ENCODE measurements at places on chromosomes 1 and 21.

GRCh38 chr1:84254703-84255238 is 46.7 kb upstream of the SAMD13 start:
- no peak for DNase-seq

DNA sequence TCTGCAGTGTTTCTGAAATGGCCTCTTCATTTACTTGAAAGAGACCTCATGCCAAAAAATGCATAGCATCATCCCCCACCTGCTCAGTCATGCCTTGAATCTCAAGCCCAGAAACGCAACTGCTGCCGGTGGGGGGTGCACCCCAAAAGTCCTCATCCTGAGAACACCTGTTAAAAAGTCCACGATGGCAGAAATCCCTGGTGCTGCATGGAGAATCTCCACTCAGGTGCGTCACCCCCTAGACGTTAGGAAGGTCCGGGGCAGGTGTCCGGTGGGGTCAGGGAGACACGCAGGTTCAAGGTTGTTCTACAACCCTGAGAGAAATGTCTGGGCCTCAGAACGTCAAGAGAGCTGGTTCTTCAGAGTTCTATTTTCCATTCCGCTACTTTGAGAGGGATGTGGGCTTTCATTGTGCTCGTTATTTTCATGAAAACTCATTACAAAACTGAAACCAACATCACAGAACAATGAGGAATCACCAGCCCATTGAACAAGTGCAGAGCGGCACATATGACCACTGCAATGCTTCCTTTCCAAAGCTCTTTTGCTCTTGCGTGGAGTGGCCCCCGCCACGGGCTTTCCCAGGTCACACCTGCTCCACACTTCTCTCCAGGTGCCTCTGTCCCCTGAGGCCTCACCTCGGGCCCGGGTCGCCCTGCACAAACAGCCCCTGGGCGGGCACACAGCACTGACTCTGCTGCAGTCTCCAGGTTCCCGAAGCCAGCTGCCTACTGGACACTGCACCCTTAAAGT is 201.9 kb downstream of the TOMM20 start:
- DNase-seq = no peak

GRCh38 chr1:115671176-115671934 is 29.6 kb downstream of the VANGL1 start:
- no peak for DNase-seq

- no peak for DNase-seq
Observed at GRCh38 chr1:246632281-246633168, 66.3 kb downstream of the CNST start.

DNA sequence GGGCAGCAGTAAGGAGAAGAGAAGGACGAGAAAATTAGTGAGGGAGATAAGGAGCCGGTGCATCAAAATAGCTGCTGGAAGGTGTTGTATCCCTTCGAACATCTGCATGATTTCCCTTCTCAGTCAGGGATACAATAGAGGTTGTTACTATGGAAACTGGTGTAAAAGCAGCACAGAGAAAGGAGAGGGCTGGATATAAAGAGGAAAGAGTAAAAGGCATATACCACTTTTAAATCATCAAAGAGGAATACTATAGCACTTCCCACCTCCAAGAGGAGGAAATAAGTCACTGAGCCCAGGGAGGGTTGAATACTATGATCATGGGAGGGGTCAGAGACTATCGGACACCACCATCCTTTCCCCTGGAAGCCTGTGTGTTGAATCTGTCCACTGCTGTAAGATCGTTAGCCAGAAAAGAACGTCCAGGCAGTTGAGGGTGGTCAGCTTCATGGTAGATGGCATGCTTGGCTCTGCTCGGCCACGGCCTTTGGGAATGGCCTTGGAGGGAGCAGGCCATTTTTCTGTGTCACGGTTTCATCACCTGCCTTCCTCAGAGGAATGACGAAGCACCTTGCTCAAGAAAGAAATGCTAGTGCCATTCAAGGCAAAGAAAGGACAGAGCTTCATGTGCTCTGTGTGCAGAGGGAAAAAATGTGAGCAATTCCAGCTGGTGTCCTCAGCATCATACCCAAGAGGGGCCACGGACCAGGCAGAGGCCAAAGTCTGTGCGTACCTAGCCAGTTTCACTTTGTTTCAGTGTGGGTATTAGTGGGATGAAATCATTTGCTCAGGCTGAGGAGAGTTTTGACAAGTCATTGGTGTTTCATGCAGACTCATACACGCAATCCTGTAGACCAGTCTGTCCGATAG is 64.2 kb downstream of the IRF2BP2 start:
- no peak for DNase-seq

DNA sequence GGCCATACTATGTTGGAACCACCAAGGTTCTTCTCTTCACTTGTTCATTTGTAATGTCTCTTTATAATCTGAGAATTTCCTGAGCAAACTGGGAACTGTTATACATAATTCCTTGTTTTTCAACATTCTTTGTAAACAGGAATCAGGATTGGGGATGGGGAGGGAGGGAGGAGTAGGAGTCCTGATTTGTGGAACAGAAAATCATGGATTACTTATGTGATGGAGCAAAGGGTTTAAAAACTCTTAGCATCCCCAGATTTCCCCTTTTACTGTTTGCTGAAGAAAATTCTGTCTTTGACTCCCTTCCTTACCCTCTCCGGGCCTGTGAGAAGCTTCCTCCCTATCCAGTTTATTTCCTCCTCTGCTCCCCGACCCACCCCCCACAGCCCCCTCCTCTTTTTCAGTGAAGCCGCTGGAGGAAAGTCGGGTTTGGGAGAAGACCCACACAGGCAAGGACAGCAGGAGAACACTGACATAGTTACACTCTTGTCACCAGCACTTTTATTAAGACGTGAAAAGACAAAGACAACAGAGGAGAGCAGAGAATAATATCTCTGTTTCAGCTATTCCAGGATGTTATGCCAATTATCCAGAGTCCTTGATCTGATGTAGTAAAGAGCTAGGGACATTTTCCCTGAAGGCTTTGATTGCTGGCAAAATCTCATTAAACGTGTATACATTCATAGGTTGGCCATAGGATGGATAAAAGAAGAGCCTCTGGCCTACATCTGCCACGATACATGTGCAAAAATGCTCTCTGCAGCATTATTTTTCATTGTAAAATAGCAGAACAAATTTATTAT is 4.6 kb upstream of the NBPF1 start:
- DNase-seq = no peak

GRCh38 chr1:11188381-11188780 is 774 bp upstream of the ANGPTL7 start:
- no peak for DNase-seq

- DNase-seq = no peak
Observed at GRCh38 chr1:226414098-226414698, 6.3 kb upstream of the PARP1 start.

GRCh38 chr1:92921031-92922023 is 39.9 kb downstream of the DIPK1A start:
- DNase-seq = no peak

DNA sequence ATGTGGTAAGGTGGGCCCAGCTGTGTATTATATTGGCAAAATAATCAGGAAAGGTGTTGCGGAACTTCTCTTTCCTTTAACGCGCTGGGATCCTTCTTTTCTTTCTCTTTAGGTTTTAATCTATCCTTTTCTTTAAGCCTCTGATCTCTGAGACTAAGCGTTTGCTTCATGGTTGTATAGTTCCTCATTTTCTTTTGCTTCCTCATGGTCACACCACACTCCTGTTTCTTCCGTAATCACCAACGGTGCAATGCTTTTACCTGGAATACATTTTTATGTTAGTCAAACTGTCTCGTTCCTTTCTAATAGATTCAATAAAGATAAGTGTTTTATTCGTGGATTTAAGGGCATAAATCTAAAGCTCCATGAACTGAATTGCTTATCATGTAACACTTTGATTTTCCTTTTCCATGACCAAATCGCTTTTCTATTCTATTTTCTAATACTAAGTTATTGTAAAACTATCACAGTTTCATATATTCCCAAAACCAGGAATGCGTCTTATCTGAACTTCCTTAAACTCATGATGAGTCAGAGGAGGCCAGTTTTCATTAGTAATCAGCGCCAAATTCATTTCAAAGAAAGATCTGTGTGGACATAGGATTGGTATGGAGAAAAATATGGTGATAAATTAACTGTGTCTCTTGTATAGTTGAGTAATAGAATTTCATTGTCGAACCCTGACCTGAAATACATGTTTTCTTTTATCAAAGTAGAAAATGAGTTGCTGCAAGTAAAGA is 12.2 kb downstream of the SDCCAG8 start:
- no peak for DNase-seq

GRCh38 chr1:78322928-78323680 is 167.7 kb upstream of the PTGFR start:
- no peak for DNase-seq

- DNase-seq = no peak
Observed at GRCh38 chr1:85454214-85454613, 10.7 kb downstream of the DDAH1 start.

DNA sequence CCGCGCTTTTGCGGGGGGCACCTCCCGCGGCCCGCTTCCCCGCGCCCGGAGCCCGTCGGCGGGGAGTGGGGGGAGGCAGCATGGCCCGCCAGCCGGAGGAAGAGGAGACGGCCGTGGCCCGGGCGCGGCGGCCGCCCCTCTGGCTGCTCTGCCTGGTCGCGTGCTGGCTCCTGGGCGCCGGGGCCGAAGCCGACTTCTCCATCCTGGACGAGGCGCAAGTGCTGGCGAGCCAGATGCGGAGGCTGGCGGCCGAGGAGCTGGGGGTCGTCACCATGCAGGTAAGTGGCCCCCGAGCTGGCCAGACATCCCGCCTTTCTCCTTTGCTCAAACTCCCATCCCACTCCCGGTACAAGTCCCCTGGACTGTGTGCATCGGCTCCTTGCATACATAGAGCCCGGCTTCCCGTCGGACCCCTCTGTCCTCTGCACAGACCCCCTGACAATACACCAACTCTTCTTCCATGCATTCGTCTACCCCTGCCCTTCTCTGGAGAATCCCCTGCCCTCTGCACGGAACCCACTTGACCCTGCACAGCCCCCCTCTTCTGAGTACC is 812 bp downstream of the CACHD1 start:
- DNase-seq = no peak

DNA sequence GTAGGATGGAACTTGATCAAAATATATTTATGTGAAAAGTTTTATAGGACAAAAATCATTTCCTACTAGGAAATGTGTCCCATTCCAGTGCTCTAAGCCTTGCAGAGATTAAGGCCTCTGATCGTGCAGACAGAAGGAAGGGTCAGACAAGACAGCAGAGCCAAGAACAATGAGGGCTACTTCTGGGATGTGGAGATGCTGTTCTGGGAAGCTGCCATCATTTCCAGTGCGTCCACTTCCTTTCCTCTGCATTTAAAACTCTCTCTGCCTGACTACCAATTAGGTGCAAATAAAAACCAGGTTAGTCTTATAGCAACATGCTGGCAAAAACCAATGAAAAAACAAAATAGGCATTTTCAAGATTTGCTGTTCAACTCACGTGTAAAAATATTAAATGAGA is 36.1 kb downstream of the BEND5 start:
- no peak for DNase-seq

DNA sequence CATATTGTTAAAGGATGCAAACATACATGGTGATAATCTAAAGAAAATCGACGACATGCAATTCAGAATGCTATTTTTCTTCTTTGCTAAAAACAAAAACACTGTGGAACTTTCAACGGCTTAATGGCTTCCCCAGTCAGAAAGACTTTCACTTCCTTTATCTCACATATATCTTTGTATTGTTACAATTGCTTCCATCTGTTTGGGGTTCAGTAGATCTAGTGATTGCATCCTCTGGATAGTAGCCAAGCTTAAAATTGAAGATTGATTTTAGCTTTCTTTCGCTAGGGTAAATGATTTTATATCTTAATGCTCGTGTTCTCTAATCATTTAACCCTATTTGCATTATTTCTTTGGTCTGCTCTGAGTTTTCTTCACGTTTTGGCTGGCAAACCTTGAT is 31.8 kb upstream of the ADAMTS1 start:
- no peak for DNase-seq

GRCh38 chr1:83746234-83746633 is 252.7 kb downstream of the TTLL7 start:
- no peak for DNase-seq

DNA sequence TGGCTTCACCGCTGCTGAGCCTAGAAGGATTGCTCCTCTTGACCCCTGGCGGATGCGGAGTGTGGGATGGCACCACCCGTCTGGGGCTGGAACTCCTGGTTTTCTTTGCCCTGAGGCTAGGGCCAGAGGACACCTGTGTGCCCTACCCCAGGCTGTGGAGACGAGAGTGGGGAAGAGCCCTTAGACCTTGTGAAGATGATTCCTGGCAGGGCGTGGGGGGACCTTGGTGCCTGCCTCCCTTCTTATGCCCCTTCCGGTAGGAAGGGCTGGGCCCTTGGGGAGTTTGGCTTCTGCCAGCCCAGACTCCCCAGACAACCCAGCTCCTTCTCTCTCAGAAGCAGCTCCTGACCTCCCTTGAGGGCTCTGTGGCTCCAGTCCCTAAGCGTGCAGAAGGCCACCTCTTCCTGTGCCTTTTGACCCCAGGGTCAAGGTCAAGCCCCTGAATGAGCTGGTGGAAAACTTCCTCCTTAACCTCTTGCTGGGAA is 891 bp downstream of the RPS6KA1 start:
- DNase-seq = no peak

GRCh38 chr1:43382027-43382779 is 7.4 kb downstream of the MED8 start:
- DNase-seq = no peak

DNA sequence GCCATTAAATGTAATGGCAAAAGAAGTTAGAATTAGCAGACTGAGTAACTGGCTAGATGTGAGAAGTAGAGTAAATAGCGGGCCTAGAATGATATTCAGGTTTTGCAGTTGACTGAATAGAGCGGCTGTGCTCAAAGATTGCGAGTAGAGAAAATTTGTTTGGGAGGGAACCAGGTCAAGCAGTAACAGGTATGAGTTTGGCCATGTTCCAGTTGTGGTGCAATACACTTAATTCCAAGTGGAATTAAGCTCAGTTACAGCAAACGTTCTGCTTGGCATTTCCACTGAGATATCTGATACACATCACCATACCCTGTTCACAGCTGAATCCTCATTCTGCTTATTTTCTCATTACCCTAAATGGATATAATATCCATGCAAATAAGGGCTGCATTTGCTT is 1382.9 kb downstream of the MRPL39 start:
- DNase-seq = no peak

GRCh38 chr1:93907718-93908117 is 1.5 kb downstream of the GCLM start:
- DNase-seq = no peak

- DNase-seq = no peak
Observed at GRCh38 chr1:89790592-89790991, 30.2 kb upstream of the LRRC8D start.

GRCh38 chr21:42521384-42521783 is 7.7 kb downstream of the SLC37A1 start:
- DNase-seq = no peak

GRCh38 chr1:61641578-61642336 is 83.2 kb downstream of the TM2D1 start:
- DNase-seq = peak; percentile 38

GRCh38 chr21:41651406-41651805 is 115.4 kb downstream of the RIPK4 start:
- DNase-seq = no peak

- no peak for DNase-seq
Observed at GRCh38 chr1:170168265-170168664, 22.5 kb downstream of the NTMT2 start.

DNA sequence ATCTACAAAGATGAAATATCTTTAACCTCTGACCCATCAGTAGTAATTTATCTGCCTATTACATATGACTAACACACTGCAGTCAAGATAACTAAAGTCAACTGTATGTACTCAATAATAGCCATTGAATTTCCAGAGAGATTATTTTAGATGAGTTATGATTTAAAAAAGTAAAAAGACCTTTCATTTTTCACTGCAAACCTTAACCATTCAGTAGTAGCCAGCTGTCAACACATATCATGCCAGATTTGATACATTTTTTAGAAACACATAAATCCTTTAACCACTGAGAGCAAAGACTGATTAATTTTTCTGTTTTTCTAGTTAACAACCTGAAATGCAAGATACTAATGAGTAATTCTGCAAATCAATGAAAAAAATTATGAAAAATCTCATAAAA is 31.0 kb downstream of the PALMD start:
- no peak for DNase-seq

Measured in effector memory CD8-positive, alpha-beta T cell (primary cell).